GM23338 (cell line): ENCODE measurements at places on chromosomes 1 and 21.
A peak's percentile ranks its signal among the peaks of the same experiment; 100 is the strongest.

DNA sequence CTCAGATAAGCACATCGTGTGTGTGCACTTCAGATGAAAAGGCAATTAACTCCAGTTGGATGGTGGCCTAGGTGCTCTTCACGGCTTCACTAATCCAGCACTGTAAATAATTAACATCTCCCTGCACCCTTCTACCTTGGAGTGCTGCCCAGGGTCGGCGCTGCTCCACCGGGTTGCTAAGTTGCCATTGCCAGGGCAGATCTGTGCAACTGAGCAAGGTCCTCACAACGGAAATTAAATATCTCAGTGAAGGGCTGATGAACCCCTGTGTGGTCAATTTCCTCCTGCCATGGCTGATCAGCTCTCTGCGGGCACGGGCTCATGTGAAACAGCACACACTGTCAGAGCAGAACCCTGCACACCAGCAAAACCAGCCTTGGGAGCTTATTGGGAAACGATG, 63.2 kb downstream of the SYDE2 start:
- no peaks in the 10 kb centered on the region; the same call in 1 of the 2 replicates for H3K4me1 ChIP-seq
- no peaks in the 10 kb centered on the region for H3K27me3 ChIP-seq
- no peak overlapping the region for H3K4me3 ChIP-seq
- no peak overlapping the region for H3K27ac ChIP-seq

- H3K4me1 ChIP-seq = peaks cover 14% of the 10 kb centered on the region
- DNase-seq = no peak
- H3K27ac ChIP-seq = no peak overlapping the region
- no peaks in the 10 kb centered on the region for H3K27me3 ChIP-seq
- no peaks in the 10 kb centered on the region for H3K36me3 ChIP-seq
These were observed 66.3 kb downstream of the VPS26C start for GRCh38 chr21:37200641-37201480.

GRCh38 chr1:64476251-64476952, 6.5 kb downstream of the CACHD1 start:
- H3K27me3 ChIP-seq = no peaks in the 10 kb centered on the region
- no peak for DNase-seq
- H3K4me3 ChIP-seq = no peak overlapping the region
- H3K36me3 ChIP-seq = no peaks in the 10 kb centered on the region
- peaks cover 59% of the 10 kb centered on the region for H3K4me1 ChIP-seq

DNA sequence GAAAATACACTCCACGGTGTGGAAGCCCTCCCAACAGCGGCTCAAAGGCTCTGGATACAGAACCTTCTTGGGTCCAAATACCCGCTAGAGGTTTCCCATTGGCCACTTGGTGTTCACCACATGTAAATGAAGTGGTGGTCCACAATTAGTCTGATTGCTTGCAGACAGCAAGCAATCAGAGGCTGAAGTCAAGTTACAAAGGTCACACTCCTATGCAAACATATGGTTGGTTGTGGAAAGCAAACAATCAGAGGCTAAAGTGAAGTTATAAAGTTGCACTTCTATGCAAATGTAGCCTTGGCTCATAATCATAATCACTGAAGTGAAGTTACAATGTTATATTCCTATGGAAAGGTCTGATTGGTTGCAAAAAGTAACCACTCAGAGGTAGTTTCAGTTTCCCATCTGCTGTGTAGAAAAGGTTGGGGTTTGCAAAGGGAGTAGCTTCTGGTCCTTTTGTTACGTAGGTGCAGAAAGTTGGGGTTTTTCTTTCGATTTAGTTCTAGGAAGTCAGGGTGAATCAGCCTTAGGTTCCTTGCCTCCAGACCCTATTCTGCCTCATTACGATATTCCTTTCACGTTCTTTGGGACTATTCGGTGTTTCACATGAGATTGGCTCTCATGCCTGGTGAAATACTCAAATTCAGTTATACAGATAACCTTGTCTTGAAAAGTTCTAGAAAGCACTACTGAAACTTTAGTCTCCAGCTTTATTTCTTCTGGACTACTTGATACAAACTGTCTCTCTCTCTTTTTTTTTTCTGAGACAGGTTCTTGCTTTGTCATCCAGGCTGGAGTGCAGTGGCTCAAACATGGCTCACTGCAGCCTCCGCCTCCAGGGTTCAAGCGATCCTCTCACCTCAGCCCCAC, 36.7 kb upstream of the MTF2 start:
- H3K36me3 ChIP-seq = no peaks in the 10 kb centered on the region
- no peak overlapping the region for H3K4me3 ChIP-seq
- H3K4me1 ChIP-seq = peaks cover 7% of the 10 kb centered on the region; the same call in 1 of the 2 replicates
- H3K27ac ChIP-seq = no peak overlapping the region

DNA sequence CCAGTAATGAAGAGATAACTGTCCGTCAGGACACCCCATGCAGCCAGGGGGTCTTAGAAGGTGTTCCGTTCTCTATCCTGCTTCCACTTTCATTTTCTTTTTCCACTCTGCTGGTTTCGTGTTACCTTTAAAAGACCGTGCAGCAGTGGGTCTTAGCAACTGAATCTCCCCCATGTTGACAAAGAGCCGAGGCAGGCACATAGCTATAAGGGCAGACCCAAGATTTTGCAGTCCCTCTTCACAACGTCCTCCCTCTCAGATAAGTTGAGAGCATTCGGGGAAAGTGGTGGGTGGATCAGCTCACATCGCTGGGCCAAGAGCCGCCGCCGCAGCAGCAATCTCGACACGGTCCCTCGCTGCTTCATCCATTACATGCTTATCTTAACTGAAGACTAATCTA, 355.5 kb downstream of the LMO4 start:
- H3K27ac ChIP-seq = no peak overlapping the region
- peaks cover 22% of the 10 kb centered on the region; the same call in 1 of the 2 replicates for H3K27me3 ChIP-seq
- no peaks in the 10 kb centered on the region for H3K36me3 ChIP-seq
- peak; percentile 31 for DNase-seq
- peak overlapping the region; percentile 42 for H3K4me3 ChIP-seq

DNA sequence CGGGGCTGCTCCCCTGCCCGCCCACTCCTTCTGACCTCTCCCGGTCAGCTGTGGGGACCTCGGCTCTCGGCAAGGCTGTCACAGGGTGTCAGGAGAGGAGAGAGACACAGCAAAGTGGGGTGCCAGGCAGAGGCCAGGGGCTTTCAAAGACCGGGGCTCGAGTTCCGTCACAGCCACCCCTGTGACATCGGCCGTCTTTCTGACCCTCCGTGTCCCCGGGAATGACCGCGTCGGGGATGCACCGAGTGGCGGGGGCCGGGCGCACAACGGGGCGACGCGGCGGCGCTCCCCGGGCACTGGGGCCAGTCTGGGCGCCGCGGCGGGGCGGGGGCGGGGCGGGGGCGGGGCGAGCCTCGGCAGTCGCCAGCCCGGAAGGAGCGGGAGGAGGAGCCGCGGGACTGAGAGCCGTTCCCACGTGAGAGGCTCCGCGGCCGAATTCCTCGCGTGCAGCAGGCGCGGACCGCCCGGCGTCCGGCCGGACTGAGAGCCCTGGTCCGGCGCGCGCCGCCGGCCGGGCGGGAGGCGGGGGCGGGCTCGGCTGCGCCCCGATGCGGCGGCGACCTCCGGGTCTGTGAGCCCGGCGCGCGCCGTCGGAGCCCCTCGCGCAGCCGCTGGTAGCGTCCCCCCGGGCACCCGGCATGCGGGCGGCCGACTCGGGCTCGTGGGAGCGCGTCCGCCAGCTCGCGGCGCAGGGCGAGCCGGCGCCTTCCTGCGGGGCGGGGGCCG, 229.7 kb upstream of the TMEM51 start:
- H3K27me3 ChIP-seq = peaks cover 44% of the 10 kb centered on the region
- H3K4me1 ChIP-seq = peaks cover 9% of the 10 kb centered on the region
- H3K27ac ChIP-seq = no peak overlapping the region
- peak; percentile 64 for DNase-seq
- peak overlapping the region; percentile 58 for H3K4me3 ChIP-seq

GRCh38 chr21:45990049-45990711, 8.6 kb downstream of the COL6A1 start:
- H3K27me3 ChIP-seq = no peaks in the 10 kb centered on the region
- H3K36me3 ChIP-seq = no peaks in the 10 kb centered on the region; the same call in 1 of the 2 replicates
- no peak overlapping the region for H3K27ac ChIP-seq
- no peak for DNase-seq
